ENCODE measurements at places on chromosomes 12 and 14.

DNA sequence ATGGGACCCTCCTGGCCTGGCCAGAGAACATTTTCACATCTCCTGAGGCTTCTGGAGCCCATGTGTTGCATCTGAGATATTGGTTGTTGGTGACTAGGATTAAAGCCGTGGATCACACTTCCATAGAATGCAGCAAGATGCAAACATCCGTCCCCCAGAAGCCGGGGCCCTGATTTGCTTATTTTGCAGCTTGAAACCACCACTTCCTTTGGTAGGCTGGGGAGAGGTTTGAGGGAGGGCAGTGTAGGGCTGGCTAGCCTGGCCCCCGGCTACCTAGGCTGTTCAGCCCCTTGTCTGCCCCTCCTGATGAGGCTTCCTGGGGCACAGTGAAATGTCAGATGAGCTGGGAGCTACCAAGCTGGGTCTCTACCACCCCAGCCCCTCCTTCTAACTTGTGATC is 209.7 kb upstream of the PWP1 start:
- DNase-seq: no peak

DNA sequence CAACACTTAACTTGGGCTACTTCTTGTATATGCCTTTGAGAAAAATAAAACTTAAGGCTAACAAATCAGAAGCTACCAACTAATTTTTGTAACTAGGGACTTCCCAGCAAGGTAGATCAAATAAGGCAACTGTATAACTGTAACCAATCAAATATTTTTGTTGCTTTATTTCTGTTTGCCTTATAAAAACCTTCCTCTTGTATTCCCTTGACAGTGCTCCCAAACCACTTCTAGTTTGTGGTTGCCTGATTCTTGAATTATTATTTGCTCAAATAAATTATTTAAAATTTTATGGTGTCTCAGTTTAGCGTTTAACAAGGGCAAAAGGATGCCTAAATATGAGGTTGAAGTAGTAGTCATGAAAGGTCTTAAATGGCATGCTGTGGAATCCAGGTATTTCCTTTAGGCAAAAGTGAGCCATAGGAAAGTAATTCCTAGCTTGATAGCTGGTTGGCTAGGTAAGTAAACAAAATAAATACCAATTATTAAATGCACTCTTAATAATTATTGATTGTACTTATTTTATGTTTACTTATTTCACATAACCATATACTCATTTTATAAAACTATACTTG is 632.6 kb downstream of the RPL10L start:
- no peak for DNase-seq

DNA sequence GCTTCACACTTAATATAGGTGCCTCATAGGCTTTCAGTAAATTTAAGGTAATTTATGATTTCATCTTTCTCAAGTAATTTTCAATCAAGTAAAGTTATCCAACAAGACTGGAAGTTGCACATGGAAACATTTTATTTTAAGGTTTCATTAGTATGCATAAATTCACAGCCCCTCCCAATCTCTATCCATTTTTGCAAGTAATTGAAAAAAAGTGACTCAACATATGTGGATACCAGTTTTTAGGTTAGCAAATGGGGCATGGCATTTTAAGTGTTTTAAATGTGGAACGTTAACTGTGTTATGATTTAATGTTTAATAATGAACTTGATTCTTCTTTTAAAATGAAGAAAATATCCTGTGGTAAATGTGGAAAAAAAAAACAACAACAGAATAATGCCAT is 532.8 kb downstream of the FOXG1 start:
- no peak for DNase-seq

GRCh38 chr14:103879570-103880347 is 32.4 kb upstream of the PPP1R13B start:
- DNase-seq: no peak

- no peak for DNase-seq
Observed at GRCh38 chr14:45181806-45182205, 46.1 kb downstream of the FANCM start.

GRCh38 chr14:102532204-102532658 is 22.7 kb upstream of the ANKRD9 start:
- no peak for DNase-seq

GRCh38 chr12:52046859-52047258 is 4.4 kb upstream of the NR4A1 start:
- DNase-seq: no peak

GRCh38 chr12:96036765-96037455 is 1.5 kb upstream of the LTA4H start:
- no peak for DNase-seq

GRCh38 chr14:85214471-85214870 is 315.5 kb upstream of the FLRT2 start:
- no peak for DNase-seq

GRCh38 chr14:35252451-35252868 is 39.7 kb upstream of the PSMA6 start:
- no peak for DNase-seq

DNA sequence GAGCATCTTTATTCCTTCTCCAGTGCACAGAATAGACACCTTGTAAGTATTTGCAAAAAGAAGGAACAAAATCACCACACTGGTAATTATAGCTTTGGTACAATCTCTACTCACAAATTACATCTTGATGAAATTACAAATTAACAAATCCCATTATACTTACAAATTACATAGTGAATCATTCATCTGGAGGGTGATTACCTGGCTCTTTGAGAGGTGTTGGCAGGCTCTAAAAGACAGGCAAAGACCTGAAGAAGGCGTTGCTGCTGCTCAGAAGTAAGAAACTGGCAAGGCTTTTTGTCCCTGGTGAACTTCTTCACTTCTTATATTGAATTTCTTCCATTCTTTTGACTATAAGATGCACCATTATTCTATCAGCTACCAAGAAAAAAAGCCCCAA is 21.7 kb upstream of the LMNTD1 start:
- no peak for DNase-seq

DNA sequence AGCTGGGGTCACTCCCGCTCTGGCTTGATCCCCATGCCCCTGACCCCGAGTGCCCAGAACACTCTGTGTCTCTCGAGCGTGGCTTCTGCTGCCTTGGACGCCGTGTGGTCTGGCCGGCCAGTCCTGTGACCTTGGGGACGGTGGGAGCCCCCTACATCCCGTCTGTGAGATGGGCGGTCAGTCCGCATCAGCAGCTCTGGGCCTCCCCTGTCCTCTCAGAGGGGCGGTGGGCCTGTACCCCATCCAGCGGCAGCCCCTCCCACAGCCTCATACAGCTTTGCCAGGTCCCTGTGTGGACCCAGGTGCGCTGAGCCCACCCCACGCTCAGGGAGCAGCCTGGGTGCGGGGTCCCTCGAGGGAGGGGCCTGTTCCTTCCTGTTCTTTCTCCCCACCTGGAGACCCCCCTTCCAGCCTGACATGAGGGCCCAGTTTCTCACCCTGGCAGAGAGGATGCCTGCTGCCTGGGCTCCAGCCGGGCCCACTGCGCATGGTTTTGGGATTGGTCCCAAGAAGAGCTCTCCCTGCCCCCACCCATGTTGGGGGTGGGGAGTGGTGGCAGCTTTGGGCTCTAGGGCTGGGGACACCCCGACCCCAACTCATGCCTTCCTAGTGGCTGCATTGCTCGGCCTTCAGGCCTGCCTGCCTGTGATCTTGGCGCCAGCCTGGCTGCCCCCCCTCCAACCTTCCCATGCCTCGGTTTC is 1.5 kb downstream of the MTA1 start:
- DNase-seq: no peak

GRCh38 chr14:46651526-46652144 is at the start of gene RPL10L:
TSS of gene RPL10L (minus strand) at chr14:46651781. CDS start at chr14:46651736, 45 bp downstream.
- no peak for DNase-seq

Data from skeletal muscle cell (primary cell).